ENCODE measurements at places on chromosomes 2 and 18.

GRCh38 chr2:10091182-10091888, 11.1 kb upstream of the CYS1 start:
- peak; percentile 10 for DNase-seq

DNA sequence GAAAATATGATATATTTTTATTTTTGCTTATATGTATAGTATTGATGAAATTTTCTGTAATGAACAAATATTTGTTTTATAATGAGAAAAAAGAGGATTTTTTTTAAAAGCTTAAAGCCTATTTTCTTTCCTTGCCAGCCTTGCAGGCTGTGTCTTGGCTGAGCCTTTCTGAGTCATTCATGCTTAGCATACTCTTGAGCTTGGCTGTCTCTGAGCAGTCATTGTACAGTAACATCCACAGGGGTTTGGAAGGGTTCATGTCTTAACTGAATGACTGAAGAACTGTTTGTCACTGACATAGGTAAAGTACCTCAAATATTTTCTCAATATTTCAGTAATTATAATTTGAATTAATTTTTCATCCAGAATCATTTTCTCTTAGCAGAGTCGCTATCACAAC, 49.3 kb downstream of the GPR39 start:
- DNase-seq = no peak

DNA sequence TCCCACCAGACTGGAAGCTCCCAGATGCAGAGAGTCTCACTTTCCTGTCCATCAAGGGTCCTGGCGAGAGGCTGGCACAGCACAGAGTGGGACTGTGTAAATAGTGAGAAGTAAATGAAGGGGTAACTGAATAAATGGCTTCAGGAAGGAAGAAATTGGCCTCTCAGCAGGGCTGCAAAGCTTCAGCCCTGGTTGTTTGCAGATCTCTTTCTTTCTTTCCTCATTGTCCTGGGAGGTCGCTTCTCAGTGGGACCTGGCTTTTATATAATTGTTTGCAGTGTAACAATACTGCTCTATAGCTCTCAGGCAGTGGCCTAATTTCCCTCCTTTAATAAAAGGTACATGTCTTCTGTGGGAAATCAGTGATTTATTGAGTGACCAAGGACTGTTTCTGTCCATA, 74.9 kb upstream of the GPR45 start:
- DNase-seq = no peak

GRCh38 chr2:135055182-135055786, 3.2 kb downstream of the RAB3GAP1 start:
- no peak for DNase-seq

GRCh38 chr18:50151926-50152325, 43.0 kb downstream of the MYO5B start:
- DNase-seq = no peak

DNA sequence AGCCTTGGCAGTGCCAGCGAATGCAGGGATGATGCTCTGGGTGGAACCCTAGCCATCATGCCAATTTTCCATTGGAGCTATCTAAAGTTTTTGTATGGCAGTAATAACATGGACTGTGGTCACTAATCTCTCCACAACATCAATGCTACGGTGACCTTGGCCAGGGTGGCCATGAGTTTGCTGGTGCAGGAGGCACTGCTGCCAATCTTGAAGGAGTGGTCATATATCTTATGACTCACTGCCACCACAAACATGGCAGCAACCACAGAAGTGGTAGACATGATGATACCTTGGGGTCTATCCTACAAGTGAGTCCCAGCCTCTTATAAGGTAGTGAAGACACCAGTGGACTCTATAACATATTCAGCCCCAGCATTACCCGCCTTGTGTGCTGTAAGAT, 104.6 kb downstream of the EVA1A start:
- DNase-seq = no peak

DNA sequence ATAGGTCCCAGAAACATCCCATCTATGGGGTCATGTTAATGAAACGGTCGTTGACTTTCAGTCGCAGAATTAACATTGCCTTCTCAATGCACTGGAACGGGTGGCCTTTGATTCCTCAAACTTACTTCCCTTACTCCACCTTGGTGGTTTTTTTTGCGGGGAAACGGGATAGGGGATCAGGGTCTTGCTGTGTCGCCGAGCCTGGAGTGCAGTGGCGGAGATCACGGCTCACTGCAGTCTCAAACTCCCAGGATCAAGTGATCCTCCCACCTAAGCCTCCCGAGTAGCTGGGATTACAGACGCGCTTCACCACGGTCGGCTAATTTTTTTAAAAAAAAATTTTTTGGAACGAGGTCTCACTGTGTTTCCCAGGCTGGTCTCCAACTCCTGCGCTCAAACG, 754 bp downstream of the ATG16L1 start:
- DNase-seq = no peak

- no peak for DNase-seq
These were observed 375.3 kb upstream of the KLHL29 start for GRCh38 chr2:23009545-23010149.

DNA sequence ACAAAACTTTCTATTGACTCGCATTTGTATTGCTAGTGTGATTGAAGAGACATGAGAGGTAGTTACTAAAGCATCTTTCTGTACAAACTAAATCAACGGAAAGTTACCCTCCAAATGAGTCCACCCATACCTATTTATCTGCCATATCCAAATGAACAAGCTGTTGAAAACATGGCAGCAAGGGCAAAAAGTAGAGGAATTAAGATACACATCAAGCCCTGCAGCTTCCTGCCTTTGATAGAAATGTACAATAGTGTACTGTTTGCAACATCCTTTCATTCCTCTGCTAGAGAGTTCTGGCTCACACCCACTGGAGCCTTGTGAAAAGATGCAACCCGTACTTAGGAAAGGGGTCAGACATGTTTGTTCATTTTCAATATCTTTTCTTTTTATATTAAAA, 122.5 kb downstream of the ERBB4 start:
- no peak for DNase-seq

DNA sequence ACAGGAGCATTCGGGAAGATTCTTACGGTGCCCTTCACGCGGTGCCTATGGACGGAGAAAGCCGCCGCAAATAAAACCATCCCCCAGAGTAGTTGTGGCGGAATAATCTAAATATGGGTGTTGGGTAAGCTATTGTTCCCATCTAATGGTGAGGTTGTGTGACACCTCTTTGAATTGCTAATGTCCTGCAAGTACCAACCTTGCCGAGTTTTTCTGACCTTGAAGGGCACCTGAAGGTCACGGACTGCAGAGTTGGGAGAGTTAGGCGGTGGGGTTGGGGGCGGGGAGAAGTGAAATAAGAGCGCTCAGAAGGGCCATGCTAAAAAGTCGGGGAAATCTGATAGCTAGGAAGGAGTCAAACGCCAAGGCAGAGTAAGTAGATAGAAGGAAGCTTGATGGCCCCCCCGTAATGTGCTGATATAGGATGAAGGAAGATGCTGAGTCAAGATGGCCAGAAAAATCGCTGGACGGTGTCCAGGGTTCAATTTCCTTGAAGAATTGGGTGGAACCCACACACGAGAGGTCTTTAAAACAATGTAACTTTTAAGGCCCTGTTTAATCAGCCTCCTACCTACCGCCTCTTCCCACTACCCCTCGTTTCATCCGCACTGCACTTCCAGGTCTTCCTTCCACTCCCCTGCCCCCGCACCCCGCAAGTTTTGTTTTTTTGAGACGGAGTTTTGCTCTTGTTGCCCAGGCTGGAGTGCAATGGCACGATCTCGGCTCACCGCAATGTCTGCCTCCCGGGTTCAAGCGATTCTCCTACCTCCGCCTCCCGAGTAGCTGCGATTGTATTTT, 600 bp downstream of the KATNAL2 start:
- no peak for DNase-seq

DNA sequence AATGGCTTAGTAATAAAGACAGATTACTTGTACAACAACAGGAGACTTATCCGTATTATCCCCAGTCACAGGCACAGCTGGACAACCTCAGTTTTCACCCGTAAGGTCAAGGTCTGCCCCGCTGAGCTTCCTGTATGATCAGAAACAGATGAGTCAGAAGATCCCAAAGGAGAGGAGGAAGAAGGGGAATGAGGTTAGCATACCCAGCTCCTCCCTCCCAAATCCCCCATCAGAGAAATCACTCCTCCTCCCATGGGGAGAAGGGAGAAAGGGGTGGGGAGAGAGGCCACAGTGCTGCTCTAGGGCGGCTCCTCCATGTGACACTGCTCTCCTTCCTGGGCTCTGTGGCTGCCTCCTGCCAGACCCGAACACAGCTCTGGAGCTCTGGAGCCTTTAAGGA, 53.8 kb upstream of the SPTBN1 start:
- no peak for DNase-seq

DNA sequence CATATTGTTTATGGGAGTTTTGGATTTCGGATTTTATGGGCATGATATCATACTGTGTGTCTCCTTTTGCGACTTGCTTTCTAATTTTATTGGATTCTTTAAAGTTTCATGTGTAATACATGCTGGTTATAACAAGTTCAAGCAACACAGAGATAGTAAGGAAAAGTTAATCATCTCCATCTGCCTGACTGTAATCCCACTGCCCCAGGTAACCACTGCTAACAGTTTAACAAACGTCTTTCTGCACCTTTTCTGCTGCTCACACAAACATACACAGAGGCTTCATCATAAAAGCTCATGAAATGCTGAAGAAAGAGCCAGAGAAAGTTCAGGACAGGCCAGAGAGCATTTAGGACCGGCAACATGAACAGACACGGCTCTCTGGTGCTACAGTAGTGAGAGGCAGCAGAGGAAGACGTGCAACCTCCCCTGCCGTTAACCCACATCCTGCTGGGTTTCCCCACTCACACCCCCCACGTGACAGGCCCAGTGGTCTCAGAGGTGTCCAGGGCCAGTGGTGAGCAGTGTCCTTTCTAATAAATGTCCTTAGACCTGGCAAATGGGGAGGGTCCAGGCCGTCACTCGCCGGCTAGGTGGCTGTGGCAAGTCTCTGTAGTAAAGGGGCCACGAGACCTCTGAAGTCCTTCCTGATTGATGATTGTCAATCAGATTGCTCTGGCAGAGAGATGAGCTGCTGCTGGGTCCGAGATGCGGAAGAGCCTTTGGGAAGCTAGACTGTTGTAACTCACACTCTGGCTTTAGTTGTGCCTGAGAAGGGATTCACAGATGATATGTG, 43.0 kb upstream of the SLC1A4 start:
- peak; percentile 34 for DNase-seq

GRCh38 chr2:46844443-46844842, 71.2 kb downstream of the MCFD2 start:
- DNase-seq = no peak

DNA sequence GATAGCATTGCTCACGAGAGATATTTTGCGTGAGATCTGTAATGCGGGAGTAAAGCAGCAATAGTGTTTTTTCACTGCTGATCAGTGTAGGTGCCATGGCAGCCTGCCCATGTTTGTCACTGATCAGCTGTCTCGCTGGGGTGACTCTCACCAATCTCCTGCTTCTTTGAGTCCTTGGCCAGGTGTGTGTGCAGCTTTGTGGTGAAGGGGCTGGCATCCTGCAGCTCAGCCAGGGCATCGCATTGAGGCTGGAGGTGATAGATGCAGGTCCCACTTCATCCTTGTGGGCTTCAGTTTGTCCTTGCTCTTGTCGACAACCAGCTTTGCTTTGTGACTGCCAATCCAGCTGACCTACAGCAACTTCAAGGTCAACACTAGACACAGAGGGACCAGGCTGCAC, 258.3 kb upstream of the CXCR4 start:
- DNase-seq = no peak

DNA sequence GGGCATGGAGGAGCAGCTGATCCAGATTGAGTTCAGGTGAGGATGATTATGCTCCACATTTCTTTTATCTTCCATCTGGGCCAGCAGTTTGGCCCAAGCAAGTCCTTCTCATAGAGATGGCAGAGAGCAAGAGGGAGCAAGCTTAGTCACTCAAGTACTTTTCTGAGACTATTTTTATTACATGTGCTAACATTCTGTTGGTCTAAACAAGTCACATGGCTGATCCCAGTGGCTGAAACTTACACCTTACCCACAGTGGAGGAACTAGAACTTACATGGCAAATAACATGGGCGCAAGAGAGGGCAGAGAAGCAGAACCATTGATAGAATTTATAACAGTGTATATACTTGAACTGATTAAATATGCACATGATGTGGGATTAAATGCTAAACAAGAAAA, 105.7 kb downstream of the KYNU start:
- DNase-seq = no peak

DNA sequence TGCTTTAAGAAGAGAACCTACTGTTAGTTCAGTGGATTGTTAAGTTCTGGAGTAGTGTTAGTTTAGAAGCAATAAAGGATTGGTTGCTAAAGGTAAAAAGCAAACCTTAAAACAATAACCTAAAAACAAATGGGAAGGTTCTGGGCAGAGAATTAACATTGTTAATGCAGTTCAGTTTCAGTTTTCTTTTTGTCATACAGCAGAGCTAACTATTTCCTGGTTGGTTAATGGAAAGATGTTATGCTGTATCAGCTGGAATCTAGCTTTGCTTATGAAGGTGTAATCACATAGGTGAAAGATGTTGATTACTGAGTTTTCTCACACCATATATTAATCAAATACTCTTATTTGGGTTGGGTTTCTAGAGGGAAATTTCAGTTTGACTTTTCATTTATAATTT, 23.8 kb downstream of the SMAD4 start:
- DNase-seq = no peak

DNA sequence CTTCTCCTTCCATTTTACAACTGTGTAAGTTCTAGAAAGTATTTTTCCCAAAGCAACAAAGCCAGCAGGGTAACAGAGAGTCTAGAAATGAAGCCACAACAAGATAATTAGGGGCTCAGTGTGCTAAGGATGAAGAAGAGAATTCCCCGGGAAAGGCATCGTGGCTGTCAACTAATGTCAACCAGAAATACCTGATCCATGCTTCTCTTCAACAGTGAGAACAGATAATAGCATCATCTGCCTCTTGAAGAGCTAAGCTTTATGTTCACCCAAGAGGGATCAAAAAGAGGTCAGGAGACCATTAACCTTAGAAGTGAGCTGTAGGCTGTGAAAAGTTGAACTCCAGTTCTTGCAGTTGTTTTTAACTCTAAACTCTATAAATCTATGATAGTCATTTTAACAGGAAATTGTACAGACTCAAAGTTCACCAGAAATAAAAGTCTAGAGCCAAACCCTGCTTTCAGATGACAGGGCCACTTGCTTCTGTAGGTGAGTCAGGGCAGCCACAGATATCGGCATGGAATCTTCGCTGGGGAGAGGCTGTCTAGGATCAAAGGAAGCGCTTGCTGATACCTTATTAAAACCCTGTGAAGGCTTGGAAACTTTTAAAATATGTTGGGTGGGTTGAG, 540.7 kb upstream of the ID2 start:
- no peak for DNase-seq

GRCh38 chr2:65955259-65955658, 479.7 kb upstream of the MEIS1 start:
- DNase-seq = no peak

- DNase-seq = no peak
These were observed 63.0 kb upstream of the MSH2 start for GRCh38 chr2:47339745-47340541.

DNA sequence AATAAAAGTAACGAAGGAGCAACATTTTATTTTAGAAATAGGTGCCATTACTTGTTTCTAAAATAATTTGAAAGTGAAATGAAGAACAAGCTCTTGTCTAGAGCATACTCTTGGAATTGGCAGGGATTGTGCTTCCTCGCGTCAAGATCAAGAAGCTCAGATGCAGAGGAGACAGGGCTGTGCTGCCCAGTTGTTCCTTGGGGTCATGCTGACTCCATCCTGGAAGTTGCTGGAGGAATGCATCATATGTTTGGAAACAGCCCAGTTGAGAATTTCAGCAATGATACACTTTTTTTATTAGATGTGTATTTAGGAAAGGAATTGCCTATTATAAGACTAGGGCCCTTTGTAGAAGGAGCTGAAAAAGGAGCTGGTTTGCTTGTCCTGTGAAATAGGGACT, 17.2 kb downstream of the LTBP1 start:
- no peak for DNase-seq

GRCh38 chr2:15914596-15915385, 25.6 kb upstream of the MYCN start:
- no peak for DNase-seq

- no peak for DNase-seq
These were observed 24.3 kb upstream of the AFF3 start for GRCh38 chr2:100166701-100167100.
